Activated CD4-positive, alpha-beta T cell treated with anti-CD3 and anti-CD28 coated beads for 24 hours (primary cell): ENCODE measurements at places on chromosomes 3 and 15.

- no peak for DNase-seq
Observed at GRCh38 chr3:94414418-94414817, 351.6 kb downstream of the NSUN3 start.

DNA sequence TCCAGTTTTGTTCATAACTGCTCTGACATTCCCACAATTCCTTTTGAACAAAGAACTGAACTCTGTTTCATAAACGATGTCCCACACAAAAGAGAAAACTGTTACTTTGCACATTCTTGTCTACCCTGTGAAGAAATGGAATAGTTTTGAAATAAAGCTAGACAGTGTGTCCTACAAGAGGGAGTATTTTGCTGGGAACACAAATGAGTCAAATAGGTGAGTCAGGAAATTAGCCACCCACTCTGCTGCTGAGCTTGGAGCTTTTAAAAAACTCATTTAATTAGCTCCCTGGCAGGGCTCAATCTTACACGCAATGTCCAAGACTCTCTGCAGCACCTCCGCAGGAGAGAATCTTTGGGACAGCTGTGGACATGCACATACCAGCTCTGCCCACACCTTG lies 193.4 kb downstream of the SLC9A9 start:
- DNase-seq = no peak

- no peak for DNase-seq
Observed at GRCh38 chr15:46856839-46857502, 860.3 kb upstream of the SEMA6D start.

DNA sequence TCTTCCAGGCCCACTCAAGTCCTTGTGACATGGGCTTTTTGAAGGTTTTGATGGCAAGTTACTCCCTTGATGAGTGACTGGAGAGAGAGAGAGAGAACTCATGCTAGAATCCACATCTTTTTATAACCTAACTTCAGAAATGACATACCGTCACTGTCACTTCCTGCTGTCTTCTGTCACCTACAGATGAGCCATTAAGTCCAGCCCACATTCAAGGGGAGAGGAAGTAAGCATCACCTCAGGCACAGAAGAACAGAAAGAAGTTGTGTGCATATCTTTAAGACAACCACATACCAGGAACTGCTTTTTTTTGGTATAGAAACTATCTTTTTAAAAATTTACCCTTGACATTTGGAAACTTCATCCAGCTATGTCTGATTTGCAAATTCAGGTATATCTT lies 16.6 kb upstream of the TXNRD3 start:
- DNase-seq = no peak
